ENCODE measurements at places on chromosomes 3 and 15. TPM values are rescaled to one million over a fixed set of nuclear protein-coding genes. Genes with fewer than 3 reads are reported as not detected.

DNA sequence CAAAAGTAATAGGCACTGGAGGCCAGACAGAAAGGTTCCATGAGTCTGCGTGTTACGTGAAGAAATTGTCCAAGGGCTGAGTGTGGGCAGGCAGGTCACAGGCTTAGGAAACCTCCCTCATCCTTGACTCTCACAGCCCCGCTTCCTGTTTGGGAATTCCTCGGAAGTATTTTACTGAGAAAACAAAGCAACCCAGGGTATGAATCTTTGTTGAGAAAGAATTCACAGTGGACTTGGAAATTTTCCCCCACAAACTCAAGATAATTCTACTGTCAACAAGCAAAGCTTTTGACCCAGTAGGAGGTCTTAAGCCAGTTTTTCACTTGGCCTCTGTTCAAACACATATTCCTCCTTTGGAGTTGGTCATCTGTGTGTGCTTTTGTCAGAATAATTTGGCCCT, 377.1 kb upstream of the TPM1 start:
- no peak for DNase-seq
- H3K4me3 ChIP-seq = no peak overlapping the region
- H3K4me1 ChIP-seq = no peaks in the 10 kb centered on the region

Gene CNTN4
- not detected for polyA plus RNA-seq

Gene ADAMTS7
- polyA plus RNA-seq = not detected

- H3K4me3 ChIP-seq = no peak overlapping the region
- H3K4me1 ChIP-seq = peaks cover 51% of the 10 kb centered on the region
- no peak for DNase-seq
- H3K27me3 ChIP-seq = no peaks in the 10 kb centered on the region
Observed at GRCh38 chr15:64636556-64636955, 138.8 kb downstream of the RBPMS2 start.

DNA sequence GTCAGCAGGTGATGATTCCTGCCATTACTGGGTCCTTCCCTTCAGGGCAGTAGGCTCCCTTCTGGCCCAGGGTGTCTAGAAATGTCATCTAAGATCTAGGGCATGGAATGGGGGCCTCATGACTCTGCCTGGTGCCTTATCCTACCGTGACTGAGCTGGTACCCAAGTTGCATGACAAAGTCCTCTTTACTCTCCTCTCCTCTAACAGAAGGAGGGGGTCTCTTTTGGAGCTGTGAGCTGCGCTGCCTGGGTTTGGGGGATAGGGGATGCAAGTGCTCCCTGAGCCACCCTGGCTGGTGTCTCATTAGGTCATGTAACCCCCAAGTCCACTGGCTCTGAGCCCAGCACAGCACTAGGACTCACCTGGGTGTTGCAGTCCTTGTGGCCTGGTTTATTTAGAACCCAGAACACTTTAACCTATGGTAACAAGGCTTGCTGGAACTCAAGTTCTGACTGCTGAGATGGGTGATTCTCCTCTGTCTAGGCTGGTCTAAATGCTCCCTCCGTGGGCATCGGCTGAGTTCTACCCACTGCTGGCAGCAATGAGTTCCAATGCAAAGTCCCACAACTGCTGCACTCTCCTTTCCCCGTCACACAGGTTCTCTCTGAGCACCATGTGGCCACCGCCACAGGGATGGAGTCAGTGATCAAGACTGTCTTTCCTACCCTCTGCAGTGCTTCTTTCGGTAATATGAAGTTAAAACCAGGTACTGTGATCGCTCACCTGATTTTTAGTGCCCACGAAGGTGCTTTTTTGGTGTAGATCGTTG, 34.0 kb downstream of the XXYLT1 start:
- no peaks in the 10 kb centered on the region for H3K4me1 ChIP-seq
- DNase-seq = no peak
- no peak overlapping the region for H3K4me3 ChIP-seq
- H3K27me3 ChIP-seq = no peaks in the 10 kb centered on the region

Measured in naive thymus-derived CD4-positive, alpha-beta T cell (primary cell).